ENCODE measurements at places on chromosomes 6 and 20.

GRCh38 chr6:157528931-157529653 is 148.1 kb downstream of the ZDHHC14 start:
- DNase-seq = peak; percentile 87

- DNase-seq = peak; percentile 97
Observed at GRCh38 chr6:134437376-134437775, 119.5 kb upstream of the SGK1 start.

DNA sequence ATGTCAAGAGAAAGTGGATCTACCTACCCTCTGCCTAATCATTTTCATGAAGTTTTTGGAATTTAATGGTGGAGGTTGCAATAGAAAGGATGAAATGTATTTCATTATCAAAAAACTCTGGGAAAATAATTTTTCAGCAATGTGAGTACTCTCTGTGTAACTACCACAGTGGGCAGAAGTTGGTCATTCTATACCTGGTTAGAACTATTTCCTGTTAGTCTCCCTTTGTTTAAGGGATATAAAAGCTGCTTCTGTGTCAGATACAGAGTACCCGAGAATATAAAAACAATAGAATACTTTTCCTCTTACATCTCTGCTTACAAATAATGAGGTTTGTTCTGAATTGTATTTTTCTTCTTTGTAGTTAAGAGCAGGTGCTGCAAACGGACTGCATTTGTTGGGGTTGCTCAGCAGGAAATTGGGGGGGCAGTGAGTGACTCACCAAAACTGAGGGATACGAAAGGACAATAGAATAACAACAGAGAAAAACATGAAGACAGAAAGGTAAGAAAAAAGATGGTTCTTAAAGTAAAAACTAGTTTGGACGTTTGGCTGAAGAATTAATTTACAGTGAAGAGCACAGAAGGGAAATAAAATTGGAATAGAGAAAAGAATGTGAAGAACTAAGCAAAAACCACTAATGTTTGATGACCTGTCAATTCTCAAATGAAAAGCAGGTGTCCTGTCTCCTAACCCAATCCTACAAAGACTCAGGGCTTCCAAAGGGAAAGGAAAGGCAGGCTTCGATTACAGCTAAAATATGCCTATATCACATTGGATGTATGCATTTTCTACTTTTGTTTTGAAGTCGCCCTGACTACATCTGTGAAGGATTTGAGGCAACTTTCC is 703.1 kb downstream of the RFPL4B start:
- DNase-seq = no peak

DNA sequence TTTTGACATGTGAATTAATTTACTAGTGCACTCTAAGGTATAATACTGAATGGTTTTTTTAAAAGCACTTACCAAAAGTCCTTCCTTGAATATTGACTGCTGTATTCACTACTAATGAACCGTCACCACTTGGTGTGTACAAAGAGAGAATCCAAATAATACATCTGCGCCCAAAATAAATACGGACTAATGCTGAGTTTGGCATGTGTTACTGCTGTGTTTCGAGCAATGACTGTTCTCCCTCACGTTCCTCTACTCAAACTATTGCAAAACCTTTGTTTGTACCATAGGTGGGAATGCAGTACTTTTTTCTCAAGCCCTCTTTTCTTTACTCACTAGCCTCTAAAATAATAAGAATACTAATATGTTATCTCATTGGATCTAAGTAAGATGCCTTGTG is 305.5 kb downstream of the QKI start:
- DNase-seq = no peak

GRCh38 chr6:168018664-168019063 is 21.2 kb downstream of the KIF25 start:
- DNase-seq = no peak

GRCh38 chr6:54601600-54602300 is 244.8 kb upstream of the FAM83B start:
- DNase-seq = no peak
